ENCODE measurements at places on chromosomes 16 and 17. TPM values are rescaled to one million over a fixed set of nuclear protein-coding genes. Genes with fewer than 3 reads are reported as not detected.

DNA sequence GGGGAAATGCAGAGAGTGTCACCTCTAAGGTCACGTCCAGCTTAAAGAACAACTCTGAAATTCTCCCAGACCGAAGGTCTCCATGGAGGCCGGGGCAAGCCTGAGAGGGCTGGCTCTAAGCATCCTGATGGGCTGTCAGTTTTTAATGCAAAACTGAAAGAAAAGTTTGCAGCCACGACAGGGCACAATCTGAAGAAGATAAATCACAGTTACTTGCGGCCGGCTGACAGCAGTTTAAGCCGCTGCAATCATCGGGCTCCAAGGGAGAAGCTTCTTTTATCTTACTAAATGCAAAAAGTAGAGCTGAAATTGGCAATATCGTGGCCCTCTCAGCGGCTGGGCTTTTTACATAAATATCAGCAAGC lies 168.8 kb downstream of the CYLD start:
- DNase-seq = no peak

- DNase-seq = no peak
These were observed 120.8 kb upstream of the SEC14L1 start for GRCh38 chr17:77019893-77020379.

DNA sequence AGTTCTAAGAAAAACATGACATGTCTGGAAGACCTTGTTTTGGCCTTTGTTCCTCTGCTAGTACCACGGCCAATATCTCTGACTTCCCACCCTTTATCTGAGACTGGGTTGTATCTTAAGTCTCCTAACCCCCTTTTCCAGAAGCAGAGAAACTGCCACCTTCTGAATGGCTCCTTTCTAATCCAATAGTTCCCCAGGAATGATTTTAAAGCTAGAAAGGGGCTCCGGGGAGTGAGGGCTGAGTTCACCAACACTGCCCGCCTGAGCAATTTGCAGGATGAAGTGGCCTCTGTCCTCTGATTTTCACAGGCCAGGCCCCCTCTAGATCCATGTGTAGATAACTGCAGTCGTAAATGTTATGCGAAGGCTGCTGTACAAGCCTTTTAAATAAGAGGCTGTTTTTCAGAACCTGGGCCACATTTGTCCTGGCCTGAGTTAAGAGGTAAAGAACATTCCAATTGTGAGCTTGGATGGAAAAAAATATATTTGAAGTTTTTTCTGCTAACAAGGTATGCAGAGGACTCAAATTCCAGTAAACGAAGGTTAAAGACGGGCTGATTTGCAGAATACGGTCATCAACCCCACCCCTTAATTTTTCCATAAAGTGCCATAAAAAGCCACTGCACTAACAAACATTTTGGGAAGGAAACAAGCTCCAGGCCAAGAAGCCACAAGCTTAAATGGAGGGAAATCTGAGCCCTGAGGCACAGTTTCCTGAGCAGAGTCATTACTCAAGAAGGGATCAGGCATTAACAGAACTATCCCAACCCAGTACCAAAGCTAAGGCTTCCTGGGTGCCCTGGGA lies 117.0 kb upstream of the MAF start:
- no peak for DNase-seq

DNA sequence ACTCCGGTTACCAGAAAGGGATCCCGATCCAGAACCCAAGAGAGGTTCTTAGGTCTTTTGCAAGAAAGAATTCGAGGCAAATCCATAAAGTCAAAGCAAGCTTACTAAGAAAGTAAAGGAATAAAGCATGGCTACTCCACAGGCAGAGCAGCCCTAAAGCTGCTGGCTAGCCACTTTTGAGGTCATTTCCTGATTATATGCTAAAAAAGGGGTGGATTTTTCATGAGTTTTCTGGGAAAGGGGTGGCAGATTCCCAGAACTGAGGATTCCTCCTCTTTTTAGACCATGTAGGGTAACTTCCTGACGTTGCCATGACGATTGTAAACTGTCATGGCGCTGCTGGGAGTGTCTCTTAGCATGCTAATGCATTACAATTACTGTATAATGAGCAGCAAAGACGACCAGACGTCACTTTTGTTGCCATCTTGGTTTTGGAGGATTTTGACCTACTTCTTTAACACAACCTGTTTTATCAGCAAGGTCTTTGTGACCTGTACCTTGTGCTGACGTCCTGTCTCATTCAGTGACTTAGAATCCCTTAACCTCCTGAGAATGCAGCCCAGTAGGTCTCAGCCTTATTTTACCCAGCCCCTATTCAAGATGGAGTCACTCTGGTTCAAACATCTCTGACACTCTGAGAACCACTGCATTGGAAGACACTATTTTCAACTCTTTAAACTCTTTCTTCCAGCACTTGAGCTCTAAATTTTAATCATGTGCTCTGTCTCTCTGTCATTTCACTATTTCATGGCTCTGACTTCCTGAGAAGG lies 203.6 kb upstream of the CACNG3 start:
- no peak for DNase-seq

- no peak for DNase-seq
These were observed 18.9 kb downstream of the ARHGAP17 start for GRCh38 chr16:24996301-24996700.

DNA sequence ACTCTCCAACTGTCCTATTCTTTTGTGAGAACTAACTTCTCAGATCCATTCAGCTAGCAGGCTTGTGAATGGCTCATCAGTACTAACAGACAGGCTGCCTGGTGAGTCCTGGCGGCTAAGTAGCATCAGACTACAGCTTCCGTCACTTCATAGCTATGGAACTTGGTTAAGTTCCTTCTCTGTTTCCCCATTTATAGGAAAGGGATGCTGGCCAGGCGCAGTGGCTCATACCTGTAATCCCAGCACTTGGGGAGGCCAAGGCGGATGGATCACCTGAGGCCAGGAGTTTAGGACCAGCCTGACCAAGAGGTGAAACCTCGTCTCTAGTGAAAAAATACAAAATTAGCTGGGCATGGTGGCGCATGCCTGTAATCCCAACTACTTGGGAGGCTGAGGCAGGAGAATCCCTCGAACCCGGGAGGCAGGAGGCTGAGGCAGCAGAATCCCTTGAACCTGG lies 49.9 kb upstream of the TANGO6 start:
- no peak for DNase-seq

DNA sequence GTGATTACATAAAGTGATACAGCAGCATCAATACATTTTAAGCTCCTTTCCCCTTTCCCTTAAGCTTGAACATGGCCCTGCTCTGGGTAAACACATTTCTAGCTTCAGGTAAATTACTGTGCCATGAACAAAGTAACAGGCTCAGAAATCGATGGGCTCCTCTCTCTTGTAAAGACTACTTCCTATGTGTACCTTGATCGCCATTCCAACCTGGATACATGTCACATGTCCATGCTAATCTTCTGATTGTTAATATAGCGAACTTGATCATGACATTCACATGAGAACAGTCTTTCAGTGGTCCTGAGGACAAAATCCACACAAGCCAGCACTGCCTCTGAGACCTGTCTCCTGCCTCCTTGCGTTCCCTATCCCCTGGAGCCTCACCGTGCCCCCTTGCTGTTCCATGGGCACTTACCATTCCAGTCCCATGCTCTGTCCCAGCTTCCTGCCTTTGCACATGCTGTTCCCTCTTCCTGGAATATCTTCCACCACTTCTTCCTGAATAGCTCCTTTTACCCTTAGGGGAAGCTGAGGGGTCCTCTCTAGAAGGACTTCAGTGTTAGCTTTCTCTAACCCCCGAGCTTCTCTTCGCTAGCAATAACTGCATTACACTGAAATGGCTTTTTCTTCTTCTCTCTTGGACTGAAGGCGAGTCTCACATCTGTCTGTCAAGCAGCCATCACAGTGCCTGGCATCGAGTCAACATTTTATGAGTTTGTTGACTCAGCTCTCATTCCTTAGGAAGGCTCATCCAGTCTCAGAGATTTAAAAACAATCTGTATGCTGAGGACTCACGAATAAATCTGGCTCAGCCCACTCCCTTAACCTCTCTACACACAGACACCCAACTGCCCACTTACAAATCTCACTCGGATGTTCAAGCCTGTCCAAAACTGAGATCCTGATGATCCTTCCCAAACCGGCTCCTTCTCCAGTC lies 93.3 kb downstream of the ASIC2 start:
- DNase-seq = no peak

GRCh38 chr17:47724705-47725104 lies 8.3 kb upstream of the TBX21 start:
- no peak for DNase-seq

DNA sequence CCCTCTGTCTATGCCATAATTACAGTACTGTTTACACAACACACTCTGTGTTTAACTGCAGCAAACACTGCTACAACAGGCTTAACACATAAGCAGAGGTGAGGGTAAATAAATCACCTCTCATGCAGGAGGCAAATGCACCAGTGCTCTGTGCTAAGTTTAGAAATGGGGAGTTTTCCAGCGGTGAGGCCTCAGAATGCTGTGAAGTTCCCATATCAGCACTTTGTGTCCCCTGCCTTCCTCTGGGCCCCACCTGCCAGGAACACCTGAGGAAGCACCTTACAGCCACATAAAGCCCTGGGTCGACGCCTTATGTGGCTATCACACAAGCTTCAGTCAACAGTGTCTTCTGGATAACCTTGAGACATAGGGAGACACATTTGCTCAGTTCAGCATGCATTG lies 304.5 kb downstream of the HAPSTR1 start:
- no peak for DNase-seq

DNA sequence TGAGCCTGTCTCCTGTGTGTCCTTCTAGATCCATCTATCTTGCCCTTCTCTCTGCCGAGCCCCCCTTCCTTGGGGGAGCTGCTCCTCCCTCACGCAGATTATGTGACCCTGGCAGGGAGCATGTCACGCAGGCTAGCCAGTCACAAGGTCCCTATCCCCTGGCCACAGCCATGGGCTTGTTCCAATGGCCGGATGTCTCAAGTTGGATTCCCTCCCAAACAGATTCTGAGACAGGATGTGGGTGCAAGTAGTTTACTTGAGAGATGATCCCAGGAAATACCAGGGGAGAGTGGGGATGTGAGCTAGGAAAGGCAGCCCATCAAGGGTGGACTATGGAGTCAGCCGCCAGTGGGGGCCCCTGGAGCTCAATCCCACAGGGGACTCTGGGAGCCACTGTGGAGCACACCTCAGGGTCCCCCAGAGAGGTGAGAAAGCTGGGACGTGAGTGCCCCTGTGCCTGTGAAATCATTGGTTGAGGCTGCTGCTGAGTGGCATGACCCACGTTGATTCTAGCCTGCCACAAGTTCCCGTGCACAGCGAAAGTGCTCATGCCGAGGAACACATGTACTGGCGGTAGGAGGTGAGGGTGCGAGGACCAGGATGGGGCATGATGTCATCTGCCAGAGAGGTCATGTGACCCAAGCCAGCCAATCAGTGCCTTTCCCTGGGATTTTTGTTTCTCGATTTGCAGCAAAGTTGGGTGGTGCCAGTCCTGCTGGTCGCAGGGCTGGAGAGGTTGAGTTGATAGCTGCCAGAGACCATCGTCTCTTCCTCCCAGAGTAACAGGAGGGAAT lies 6.4 kb upstream of the CRISPLD2 start:
- DNase-seq = no peak

GRCh38 chr17:35460354-35460851 lies 11.8 kb upstream of the SLFN13 start:
- DNase-seq = peak; percentile 48

GRCh38 chr17:32870027-32870670 lies 6.8 kb downstream of the MYO1D start:
- no peak for DNase-seq

DNA sequence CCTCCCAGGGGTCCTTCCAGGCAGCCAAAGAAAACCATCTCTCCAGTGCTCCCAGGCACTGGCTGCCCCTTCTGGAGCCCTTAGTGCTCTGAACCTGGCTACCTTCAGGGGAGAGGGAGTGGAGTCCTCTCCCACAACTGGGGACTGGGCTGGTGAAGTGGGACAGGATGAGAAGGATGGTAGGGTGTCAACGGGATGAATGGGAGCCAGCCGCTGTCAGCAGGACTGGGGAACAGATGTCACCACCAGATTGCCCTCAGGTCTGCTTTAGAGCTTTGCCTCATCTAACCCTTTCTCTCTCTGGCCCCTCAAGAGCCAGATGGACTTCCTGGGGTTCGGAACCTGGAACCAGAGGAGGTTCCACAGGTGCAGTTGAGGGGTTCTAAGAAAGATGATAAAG lies 488 bp upstream of the SEBOX start:
- no peak for DNase-seq

- no peak for DNase-seq
These were observed 44.8 kb upstream of the NOG start for GRCh38 chr17:56548661-56549060.

DNA sequence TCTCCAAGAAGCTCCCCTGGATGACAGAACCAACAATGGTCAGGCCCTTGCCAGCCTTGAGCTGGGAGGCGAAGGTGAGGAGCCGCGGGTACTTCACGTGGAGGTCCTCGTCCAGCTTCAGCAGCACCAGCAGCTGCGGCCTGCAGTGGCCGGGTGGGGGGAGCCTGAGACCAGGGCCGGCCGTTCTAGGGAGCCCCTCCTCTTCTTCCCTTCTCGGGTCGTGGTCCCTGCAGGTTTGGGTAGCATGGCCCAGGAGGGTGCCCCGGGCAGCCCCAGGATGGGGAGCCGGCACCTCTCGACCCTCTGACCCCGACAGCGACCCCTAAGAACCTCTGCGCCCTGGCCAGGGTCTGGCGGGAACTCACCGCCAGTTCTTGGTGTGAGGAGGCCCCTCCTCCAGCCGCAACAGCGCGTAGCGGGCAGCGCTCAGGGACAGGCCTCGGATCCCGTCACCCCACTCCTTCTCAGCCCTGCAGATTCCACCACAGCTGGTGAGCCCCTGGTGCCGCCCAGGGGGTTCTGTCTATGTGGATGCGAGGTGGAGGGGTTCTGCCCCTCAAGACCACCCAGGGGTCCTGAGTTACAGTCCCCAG lies 3.1 kb upstream of the LCAT start:
- DNase-seq = no peak

GRCh38 chr16:80948886-80949493 lies 57.7 kb downstream of the CMC2 start:
- no peak for DNase-seq

- no peak for DNase-seq
These were observed 7.7 kb upstream of the RAB40C start for GRCh38 chr16:582218-582613.

Gene RDM1
- not detected for total RNA-seq

Gene SERPINF2
- total RNA-seq = 1,332 TPM

Gene SHISA6
- total RNA-seq = not detected

Gene PABPN1L
- not detected for total RNA-seq

Gene JPT1
- 49.7 TPM for total RNA-seq

Gene PRR11
- total RNA-seq = 1.9 TPM

Gene SLC4A1
- total RNA-seq = 2.1 TPM

Gene CDH8
- not detected for total RNA-seq

Gene CD300E
- total RNA-seq = 0.43 TPM

Data from right lobe of liver (tissue), 6 donors.